ENCODE measurements at places on chromosomes 7 and 10.
A peak's percentile ranks its signal among the peaks of the same experiment; 100 is the strongest.

DNA sequence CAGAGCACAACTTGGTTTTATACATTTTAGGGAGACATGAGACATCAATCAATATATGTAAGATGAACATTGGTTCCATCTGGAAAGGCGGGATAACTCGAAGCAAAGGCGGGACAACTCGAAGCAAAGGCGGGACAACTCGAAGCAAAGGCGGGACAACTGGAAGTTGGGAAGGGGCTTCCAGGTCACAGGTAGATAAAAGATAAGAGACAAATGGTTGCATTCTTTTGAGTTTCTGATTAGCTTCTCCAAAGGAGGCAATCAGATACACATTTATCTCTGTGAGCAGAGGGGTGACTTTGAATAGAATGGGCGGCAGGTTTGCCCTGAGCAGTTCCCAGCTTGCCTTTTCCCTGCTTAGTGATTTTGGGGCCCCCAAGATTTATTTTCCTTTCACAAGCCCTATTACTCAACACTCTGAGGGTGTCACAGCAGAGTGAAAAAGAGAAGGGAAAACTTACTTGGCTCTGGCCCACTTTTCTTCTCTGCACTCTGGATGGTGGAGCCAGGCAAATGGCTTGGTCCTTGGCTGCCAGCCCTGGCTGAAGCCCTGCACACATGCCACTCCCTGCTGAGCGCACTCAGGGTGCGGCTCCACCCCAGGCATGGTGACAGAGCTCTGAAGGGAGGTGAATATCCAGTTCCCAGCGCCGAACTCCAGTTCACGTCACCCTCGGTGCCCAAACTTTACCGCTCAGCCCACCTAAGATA is 46.7 kb downstream of the PARD3 start:
- no peak for DNase-seq

GRCh38 chr10:97016728-97017473 is 168.9 kb downstream of the SLIT1 start:
- DNase-seq: no peak

DNA sequence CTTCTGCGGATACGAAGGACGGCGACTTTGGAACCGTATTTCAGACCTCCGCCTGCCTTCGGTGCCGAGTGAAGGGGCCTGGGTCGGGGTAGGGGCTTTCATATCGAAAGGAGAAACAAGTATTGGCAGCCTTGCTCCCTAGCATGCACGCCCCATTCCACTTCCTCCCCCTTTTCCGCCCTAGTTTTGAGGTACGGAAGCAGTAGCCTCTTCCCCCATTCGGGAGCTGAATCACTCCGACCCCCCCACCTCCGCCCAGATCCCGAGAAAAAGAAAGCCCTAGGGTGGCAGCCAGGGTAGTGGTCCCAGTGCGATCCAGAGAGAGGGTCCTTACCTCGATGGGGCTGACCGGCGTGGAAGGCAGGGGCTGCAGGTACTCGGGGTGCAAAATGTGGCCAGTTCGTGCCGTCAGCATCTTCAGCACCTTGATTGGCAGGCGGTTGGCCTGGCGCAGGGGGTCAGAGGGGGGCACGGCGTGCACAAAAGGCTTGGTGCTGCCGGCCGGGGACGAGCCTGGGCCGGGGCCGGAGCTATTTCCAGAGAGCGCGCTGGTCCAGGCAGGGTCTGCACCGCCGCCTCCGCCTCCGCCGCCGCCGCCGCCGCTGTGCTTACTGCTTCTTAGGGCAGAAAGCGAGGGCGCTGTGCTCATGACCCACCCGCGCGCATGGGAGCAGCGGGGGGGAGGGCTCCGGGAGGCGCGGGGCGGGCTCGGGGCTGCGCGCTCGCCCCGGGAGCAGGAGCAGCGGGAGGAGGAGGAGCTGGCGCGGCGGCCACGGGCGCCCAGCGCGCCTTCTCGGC is 594 bp downstream of the ZNF503 start:
- peak; percentile 55 for DNase-seq

DNA sequence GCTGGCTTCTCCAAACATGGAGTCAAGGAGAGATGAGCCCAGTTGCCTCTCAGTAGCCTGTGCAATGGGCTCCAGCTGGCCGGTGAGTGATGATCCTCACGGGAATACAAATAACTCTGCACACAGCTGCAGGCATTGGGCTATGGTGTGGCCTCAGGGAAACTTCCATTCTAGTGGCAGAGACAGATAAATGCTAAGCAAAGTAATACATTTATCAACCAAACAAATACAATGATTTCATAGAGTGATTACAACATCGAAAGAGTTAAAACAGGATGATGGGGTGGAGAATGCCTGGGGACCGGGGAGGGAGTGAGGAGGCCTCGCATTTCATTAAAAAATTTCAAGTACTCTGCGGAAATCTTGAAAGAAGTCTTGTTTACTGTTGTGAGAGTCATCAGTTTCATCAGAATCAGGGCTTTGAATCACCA is 15.0 kb upstream of the AKR1B1 start:
- DNase-seq: peak; percentile 14

DNA sequence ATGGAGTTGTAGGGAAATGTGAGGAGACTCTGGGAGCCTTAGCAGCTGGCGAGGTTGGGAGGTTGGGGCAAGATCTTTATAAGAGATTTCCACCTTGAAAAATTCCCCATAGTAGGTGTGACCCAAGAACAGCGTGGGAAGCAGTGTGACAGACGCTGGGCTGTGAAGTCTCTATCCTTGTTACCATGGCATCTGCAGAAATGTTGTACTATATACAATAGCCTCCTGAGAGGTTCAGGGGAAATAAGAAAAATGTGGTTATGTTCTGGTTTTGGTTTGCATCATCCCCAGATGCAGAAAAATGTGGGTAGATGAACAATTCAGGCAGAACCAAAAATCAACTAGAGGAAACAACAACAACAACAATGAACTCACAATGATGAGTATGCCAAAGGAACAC is 498.6 kb downstream of the SH2D4B start:
- DNase-seq: no peak

- DNase-seq: no peak
Observed at GRCh38 chr7:1497293-1497927, 6.8 kb downstream of the INTS1 start.

- DNase-seq: no peak
Observed at GRCh38 chr10:31664803-31665202, 263.8 kb downstream of the ARHGAP12 start.

GRCh38 chr10:72108830-72109635 is 20.7 kb upstream of the SPOCK2 start:
- no peak for DNase-seq

- peak; percentile 47 for DNase-seq
Observed at GRCh38 chr7:12256090-12256489, 45.0 kb downstream of the TMEM106B start.

DNA sequence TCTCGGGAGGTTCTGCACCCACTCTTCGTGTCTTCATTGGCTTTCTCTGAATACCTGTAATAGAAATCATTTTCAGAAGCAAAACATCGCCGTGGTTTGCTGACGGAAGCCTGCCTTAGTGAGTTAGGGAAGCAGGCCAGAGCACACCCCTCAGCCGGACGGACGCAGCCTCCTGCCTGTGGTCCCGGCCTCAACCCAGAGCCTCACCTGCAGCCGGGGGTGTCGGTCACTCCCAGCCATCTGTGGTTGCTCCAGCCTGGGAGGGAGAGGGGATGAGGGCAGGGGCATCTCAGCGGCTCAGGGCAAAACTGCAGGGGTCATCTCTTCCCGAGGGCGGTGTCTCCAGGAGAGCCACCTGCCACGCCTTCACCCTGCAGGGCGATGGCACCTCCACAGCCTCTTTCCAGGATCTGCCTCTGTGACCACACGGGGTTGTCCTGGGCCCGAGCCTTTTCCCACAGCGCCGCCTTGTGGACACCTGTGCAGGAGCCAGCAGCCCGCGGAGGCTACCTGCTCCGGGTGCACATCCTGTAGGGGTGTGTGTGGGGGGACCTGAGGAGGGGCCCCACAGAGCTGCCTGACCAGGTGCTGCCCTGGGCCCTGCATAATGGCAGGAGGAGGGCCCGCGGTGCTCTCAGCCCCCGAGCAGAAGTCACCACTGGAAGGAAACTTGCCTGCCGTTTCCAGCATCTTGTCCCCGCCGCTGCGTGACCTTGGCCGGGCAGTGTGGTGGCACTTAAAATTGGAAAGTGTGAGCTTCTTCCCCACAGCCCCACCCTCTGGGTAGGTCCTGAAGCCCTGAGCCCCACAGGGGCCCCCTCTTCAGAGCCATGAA is 21.6 kb upstream of the AP5Z1 start:
- peak; percentile 63 for DNase-seq

- DNase-seq: peak; percentile 94
Observed at GRCh38 chr10:61942604-61943461, 41.3 kb downstream of the ARID5B start.

DNA sequence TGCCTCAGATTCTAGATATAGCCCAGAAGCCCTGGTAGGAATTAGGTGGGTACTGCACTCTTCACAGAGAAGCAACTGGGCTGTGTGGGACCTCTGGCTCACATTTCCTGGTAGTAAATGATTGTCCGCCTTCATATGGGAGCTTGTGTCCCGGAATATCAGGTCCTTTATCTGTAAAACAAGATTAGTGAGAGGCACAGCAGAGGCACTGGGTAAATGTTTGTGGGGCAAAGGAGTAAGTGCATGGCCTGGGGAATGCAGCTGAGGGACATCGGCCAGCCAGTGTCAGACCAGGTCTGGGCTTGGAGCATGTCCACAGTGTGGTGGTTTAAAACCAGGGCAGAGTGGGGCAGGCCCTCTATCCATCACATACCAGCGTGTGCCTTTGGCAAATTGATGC is 323.3 kb upstream of the ZMIZ1 start:
- DNase-seq: no peak

DNA sequence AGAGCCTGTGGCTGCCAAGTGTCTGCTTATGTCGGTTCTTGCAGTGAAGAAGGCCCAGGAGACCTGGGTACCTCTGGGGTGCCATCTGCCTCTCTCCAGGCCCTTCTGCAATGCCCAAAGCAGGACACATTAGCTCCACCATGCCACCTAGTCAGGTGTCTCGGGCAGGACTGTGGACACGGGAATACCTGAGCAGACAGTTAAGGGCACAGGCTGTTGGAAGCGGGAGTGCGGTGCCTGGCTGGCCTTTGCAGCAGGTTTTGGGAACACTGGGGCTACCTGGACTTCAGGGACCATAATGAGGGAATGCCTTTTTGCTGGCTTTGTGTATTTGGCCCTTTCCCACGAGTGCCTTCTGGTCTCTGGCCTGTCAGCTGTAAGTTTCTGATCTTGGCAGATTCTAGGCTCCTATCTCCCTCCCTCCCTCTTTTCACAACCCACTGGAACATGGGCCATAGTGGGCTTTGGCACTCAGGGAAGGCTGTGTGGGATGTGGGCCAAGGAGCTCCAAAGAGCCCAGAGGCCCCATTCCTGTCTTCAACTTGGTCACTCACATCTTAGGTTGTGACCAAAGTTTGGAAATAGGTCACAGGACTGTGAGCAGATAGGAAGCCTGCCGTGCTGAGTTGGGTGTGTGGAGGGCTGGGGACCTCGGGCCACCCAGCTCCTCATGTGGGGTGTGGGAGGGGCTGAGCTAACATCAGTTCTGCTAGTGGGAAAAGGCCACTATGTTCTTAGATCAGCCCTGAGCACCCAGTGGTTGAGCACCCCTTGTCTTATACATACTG is 41.5 kb upstream of the CXCL12 start:
- no peak for DNase-seq

GRCh38 chr7:91973639-91974038 is 33.0 kb downstream of the AKAP9 start:
- DNase-seq: no peak

DNA sequence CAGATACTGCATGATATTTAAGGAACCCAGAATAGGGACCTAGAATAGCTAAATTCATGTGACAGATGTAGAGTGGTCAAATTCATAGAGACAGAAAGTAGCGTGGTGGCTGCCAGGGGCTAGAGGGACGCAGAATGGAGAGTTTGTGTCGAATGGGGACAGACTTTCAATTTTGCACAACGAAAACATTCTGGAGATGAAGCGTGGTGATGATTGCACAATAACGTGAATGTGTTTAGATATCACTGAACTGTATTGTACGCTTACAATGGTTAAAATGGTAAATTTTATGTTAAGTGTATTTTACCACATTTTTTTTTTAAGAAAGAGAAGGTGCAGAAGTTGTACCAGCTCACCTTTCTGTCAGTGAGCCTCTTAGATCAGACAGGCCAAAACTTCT is 137.8 kb upstream of the TNS3 start:
- DNase-seq: no peak

DNA sequence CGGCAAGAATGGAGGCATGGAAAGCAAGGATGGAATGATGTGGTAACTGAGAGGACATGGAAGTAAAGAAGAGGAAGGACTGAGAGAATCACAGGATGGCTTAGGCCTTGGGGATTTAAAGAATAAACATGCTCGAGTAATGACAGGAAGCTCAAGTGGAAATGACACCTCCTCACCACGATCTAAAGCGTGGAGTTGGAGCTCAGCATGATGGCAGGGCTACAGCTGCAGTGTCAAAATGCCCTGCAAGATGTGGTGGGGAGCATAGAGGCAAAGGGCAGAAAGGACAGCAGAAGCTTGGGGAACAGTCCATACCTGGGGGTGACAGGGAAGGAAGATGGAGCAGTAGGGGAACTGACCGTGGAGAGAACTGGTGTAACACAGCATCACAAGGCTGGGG is 229.5 kb upstream of the PLXNA4 start:
- DNase-seq: no peak

DNA sequence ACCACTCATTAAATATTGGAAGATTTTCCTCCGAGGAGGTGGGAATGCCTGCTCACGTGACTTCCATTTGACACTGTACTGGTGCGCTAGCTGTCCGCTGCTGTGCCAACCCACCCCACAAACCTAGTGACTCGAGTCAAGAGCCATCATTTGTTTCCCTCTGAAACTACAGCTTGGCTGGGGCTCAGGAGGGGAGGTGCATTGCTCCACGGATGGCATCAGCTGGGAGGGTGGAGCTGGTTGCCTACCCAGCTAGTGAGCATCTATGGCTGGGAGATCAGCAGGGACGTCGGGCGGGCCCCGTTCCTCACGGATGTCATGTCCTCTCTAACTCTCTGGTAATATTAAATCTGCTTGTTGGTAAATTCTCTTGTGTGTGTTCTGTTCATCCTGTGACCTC is 9.5 kb upstream of the FOXL3 start:
- DNase-seq: no peak

- DNase-seq: no peak
Observed at GRCh38 chr10:98268694-98269431, 869 bp upstream of the LOXL4 start.

DNA sequence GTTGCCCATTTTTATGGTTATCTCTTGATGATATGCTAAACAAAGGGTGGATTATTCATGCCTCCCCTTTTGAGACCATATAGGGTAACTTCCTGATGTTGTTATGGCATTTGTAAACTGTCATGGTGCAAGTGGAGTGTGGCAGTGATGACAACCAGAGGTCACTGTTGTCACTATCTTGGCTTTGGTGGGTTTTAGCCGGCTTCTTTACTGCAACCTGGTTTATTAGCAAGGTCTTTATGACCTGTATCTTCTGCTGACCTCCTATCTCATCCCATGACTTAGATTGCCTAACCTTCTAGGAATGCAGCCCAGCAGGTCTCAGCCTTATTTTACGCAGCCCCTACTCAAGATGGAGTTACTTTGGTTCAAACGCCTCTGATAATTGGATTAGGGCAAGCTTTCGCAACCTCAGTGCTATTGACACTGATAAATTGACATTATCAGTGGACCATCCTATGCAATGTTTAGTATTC is 36.9 kb downstream of the BAG3 start:
- peak; percentile 46 for DNase-seq

GRCh38 chr7:87506246-87507180 is 31.0 kb upstream of the ABCB4 start:
- no peak for DNase-seq

GRCh38 chr10:114412907-114413797 is 8.8 kb upstream of the AFAP1L2 start:
- peak; percentile 49 for DNase-seq

GRCh38 chr10:17409170-17409733 is 45.1 kb downstream of the ST8SIA6 start:
- no peak for DNase-seq
